ENCODE measurements at places on chromosomes 11 and 22.
A peak's percentile ranks its signal among the peaks of the same experiment; 100 is the strongest.

- no peak for DNase-seq
Observed at GRCh38 chr22:32752816-32753520, 48.5 kb upstream of the TIMP3 start.

DNA sequence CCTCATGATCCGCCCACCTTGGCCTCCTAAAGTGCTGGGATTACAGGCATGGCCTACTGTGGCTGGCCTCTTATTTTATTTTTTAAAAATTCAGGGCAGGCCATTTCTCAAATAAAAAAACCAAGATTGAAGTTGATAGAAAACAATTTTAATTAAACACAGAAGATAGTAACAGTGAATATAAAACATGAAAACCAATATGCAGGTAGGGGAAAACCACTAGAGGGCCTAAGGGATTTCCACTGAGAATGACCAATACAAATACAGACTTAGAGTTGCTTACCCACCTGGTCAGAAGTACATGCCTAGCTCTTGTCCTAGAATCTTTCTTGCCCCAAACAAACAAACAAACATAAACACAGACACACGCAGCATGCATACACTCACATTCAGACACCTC is 1.7 kb upstream of the RTCB start:
- no peak for DNase-seq

DNA sequence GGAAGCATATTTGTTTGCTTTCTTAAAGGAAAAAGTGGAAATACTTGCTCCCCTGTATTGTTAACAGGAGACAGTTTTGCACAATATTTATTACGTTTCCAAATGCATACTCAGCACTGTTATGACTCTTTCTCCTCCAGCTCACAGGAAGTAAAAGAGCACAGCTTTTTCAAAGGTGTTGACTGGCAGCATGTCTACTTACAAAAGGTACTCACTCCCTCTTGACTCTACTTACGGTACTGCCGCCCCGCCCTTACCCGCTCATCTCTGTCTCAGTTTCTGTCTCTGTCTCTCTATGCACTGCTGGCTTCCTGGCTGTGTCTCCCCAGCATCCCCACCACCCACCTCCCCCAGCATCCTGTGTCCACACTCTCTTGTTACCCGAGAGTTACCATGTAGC is 32.2 kb upstream of the MYO18B start:
- DNase-seq = no peak

GRCh38 chr11:86138958-86139357 is 70.1 kb upstream of the PICALM start:
- DNase-seq = no peak

DNA sequence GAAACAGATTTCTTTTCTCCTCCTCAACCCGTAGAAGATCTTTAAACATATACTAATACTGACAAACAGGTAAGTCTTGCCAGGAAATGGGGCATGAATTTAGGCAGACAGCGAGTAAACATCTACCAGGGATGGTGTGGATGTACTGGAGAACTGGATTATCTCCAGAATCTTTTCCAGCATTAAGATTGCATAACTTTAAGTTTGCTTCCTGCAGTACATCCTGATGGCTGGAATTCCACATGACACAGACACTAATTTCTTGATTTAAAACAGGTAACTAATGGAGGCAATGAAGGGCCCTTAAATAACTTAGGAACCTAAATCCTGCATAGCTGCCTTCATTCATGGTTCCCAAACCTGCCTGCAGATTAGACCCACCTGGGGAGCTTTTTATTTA is 40.7 kb downstream of the JHY start:
- DNase-seq = no peak

DNA sequence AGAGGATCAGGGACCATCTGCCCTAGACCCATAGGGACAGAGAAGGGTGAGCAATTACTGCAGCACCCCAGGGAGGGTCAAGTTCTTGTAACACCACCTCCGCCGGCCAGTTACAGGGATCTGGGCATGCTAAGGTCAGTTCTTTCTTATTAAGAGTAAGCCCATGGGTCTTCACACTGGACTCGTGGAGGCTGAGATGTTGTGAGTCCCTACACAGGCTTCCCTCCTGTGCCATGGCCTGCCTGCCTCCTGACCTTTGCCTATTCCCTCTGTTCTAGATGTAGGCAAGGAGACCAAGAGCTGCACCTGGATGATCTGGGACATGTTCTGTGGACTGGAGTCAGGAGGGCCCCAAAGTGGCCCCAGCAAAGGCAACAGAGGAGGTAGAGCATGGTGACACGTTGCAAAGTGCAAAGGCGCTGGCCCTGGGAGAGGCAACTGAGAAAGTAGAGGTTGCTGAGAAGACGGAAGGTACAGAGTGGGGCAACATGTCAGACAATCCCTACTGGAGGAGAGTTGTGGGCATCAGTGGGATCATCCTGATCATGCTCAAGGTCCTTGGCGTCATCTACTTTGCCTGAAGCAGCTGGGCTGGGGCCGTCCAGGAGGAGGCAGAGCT is 16.3 kb upstream of the GNAZ start:
- no peak for DNase-seq

DNA sequence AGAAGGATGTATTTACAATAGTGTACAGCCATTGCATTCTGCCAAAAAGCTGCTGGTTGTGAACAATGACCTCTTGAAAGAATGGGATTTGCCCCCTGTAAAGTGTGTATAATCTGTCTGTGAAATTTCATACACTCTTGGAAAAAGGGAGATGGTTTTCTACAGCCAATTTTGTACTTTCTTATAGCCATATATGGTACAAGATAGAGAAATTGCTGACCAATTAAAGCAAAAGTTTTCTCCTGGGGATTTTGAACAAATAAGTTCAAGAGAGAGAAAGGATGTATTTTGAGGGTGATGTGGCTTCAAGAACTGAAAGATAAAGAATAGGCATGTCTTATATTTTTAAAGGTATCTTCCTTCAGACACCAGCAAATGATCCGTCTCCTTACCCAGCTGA is 211.0 kb downstream of the NAV2 start:
- no peak for DNase-seq

DNA sequence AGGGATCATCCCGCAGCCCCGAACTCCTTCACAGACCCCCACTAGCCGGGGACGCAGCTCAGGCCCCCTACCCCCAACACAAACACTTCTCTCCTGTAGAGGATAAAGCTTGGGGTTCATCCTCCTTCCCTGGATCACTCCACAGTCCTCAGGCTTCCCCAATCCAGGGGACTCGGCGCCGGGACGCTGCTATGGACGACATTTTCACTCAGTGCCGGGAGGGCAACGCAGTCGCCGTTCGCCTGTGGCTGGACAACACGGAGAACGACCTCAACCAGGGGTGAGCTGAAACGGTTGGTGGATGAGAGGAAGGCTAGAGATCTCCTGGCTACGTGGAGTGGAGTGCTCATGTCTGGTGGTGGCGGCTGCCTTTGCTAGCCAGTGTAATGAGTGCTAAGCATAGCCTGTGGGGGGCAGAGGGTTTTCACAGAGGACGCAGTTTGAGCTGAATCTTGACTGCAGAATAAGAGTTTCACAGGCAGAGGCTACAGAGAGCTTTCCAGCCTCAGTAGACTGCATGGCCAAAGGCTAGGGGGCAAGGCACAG is 580 bp downstream of the ILK start:
- DNase-seq = peak; percentile 76

- DNase-seq = no peak
Observed at GRCh38 chr11:19598456-19598855, 114.2 kb upstream of the NAV2 start.

- no peak for DNase-seq
Observed at GRCh38 chr11:926341-926916, 759 bp downstream of the AP2A2 start.

GRCh38 chr11:111845276-111846028 is 25.9 kb downstream of the ALG9 start:
- DNase-seq = no peak

DNA sequence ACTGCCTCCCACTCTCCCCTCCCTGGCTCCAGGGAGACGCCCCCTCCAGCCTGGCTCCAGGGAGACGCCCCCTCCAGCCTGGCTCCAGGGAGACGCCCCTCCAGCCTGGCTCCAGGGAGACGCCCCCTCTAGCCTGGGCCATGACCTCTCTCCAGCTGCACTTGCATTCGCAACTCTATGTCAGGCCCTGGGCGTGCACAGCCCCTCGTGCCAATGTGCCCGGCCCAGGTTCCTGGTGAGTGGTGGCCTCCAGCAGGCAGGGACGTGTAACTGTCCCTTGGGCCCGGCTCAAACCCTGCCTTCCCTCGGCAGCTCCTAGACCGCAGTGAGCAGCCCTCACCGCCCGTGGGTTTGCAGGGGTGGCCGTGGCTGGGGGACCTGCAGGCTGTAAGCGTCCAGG is 6.9 kb downstream of the MUC6 start:
- DNase-seq = no peak

- DNase-seq = no peak
Observed at GRCh38 chr11:27540051-27540450, 33.5 kb upstream of the LIN7C start.

DNA sequence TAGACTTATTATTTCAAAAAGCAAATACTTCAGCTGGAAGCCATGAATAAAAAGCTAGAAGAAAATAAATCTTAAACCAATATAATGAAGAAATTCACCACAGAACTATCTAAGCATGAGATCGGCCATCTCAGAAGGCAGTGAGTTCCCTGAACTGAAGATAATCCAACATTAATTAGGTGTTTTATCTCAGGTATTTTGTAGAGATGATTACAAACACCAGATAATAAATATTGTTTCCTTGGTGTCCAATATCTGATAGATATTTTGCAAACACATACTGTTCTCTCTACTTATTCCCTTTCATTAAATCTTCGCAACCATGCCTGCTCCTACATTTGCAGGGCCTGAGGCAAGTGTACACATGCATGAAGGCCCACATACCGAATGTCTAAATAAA is 26.0 kb upstream of the FAM181B start:
- DNase-seq = no peak

GRCh38 chr11:113932788-113933187 is 28.2 kb downstream of the HTR3B start:
- DNase-seq = no peak

GRCh38 chr11:27266125-27266524 is 96.9 kb downstream of the CCDC34 start:
- no peak for DNase-seq

DNA sequence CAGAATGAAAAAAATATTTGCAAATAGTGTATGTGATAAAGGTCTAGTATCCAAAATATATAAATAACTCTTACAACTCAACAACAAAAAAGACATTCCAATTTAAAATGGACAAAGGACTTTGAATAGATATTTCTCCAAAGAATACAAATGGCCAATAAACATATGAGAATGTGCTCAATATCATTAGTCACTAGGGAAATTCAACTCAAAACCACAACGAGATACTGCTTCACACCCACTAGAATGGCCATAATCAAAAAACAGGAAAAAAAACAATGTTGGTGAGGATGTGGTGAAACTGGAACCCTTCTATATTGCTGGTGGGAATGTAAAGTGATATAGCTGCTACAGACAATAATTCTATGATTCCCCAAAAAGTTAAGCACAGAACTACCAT is 38.6 kb upstream of the RPS13 start:
- no peak for DNase-seq

GRCh38 chr11:102912482-102912830 is 37.7 kb upstream of the MMP12 start:
- no peak for DNase-seq

Data from globus pallidus (tissue), 1 donor.